ENCODE measurements at places on chromosomes 2 and 18.

DNA sequence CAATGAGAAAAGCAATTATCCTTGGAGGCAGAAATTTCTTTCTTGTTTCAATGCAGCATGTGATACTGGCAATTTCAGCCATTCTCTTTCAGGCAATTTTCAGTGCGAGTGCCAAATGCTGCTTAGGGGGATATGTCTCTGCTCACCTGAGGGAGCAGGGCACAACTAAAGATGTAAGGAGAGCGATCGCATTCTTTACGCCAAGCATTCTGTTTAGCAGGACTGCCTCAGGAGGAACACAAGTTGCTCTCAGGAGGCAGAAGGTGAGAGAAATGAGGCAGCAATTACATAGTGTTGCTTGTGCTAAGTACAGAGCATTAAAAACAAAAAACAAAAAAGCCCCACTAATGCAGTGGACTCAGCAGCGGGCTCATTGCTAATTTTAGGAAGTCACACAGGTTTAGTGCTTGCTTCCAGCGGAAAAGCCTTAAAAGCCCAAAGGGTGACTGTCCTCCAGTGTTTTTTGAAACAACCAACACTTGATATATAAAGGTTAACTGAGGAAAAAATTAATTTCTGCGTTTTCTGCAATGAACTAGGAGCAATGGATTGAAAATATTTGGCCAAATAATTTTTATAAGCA lies 116.9 kb downstream of the METTL8 start:
- DNase-seq, result no peak

DNA sequence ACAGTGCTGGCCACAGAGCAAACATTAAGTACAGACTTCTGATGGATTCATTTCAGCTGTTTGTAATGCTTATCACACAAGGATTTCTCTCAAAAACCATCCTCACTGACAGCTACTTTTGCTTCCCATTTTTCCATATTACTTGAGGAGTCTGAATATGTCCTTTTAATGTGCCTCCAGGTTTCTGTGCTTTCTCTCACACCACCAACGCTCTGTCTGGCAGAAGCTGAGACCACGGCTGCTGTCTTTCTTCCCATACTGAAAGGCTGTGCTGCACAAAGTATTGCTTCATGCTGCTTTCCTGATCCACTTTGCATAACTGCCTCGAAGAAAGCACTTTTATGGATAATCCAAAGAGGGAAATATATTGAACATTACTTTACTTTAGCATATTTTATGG lies 312.1 kb upstream of the ZEB2 start:
- no peak for DNase-seq

DNA sequence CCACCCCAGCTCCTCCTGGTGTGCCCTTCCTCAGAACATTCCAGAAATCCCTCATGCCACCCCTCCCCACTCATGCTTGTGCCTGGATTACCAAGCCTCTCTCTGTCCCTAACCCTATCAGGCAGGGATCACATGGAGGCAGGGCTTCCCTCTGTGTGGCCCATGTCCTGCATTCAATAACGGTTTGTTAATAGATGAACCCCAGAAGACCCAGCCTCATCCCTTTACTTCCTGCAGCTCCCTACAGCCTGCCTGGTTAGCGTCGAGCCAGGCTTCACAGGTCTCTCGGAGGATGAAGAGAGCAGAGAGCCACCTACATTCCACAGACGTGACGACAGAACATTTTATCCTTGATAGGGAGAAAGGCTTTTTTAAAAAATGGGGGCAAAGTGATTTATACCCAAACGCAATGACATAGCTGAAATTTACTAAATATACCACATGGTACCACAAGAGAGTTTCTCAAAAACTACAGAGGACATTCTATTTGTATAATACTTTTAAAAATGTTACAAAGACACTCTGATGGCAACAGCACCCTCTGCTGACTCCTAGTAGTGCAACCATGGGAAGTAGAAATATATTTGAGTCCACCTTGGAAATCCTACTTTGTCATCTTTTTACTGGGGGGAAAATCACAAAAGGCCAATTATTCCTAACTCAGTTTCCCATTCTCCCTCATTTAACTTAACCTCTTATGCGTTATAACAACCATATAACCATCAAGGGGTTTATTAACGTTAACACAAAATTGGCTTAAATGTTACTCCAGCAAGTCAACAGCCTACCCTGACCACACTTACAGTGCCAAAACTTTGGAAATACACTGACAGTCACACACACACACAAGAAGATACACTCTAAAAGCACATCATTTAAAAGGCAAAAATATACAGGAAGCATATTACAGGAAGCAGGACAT lies 30.7 kb downstream of the FBXO15 start:
- DNase-seq, result no peak

- DNase-seq, result no peak
These were observed 32.7 kb downstream of the RHBDD1 start for GRCh38 chr2:226868331-226869162.

GRCh38 chr18:4035521-4035920 lies 419.6 kb downstream of the DLGAP1 start:
- no peak for DNase-seq

DNA sequence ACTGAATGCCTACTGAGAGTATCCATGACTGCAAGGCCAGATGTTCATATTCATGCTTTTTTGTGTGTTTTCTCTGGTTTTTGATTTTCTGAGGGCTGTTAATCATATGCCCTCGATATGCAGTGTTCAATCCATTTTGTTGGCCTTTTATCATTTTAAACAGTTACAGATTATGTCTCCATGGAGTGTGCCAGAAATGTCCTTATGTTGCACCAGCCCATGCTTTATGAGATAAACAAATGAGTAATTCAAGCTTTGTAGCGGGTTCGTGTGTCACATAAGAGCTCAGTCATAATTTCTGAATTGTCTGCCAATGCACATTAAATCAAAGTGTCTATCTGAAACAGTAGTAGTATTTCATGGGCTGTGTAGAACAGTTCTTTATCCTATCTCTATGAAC lies 583.0 kb downstream of the THSD7B start:
- no peak for DNase-seq

DNA sequence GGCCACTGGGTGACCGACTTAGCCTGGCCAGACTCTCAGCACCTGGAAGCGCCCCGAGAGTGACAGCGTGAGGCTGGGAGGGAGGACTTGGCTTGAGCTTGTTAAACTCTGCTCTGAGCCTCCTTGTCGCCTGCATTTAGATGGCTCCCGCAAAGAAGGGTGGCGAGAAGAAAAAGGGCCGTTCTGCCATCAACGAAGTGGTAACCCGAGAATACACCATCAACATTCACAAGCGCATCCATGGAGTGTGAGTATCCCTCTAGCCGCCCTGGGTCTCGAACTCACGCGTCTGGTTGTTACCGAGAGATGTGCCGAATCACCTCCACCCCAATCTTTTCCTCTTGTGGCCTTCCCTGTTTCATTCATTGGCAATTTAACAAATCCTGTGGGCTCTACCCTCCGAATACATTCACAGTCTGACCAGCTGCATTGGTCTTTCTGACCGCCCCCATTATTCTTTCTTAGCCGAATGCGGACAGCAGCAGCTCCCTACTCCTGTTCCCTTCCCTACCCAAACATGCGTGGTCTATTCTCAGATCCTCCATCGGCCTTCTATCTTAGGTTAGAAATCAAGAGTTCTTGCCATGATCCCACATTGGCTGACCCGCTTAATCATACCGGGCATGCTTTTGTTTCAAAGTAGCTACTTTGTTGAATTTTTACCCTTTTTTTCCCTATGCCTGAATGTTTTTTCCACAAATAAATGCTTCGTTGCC lies 631 bp downstream of the RPL31 start:
- no peak for DNase-seq

Data from left cardiac atrium (tissue), 4 donors.